ENCODE measurements at places on chromosomes 16 and 17.

GRCh38 chr17:68185820-68186219 lies 62.0 kb upstream of the AMZ2 start:
- DNase-seq = no peak

GRCh38 chr16:88118376-88118775 lies 167.1 kb downstream of the BANP start:
- DNase-seq = no peak

DNA sequence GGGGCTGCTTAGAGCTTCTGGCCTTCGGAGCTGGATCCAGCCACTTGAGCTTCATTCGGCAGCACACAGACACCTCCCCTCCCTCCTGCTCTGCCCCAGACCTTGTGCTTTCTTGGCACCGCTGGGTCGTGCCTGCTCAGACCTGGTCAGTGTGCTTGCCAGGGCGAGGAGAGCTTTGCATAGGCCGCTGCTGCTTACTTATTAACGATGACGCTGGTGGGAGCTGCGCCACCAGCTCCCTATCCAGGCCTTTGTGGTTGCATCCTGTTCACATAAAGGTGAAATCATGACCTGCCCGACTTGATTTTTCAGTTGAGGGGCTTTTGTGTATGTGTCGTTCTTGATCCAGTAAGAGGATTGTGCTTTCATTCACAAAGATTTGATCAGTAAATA lies 101.1 kb downstream of the MSI2 start:
- DNase-seq = peak; percentile 35

DNA sequence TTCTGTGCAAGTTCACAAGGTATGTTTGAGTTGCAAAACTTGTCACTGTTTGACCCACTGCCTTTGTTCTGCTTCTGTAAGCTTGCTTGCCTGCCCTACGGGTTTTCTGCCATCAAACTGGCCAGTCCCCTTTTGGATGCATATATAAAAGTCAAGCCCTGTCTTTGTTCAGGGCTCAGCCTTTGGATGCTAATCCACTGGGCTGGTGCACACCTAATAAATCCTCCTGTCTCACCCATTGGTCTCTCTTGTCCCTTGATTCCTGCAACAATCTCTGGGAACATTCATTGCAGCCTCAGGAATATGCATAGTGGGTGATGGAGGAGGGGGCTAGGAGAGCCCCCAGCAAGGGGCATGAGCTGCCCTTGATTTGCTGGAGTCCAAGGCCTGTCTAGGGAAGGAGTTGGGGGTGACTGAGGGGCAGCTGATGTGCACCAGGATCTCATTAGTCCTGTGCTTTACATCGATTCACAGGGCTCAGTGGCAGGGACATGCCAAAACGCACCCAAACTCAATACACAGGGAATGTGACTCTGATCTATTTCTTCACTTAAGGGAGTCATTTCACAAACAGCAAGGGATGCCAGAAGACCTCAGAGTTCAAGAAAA lies 225.4 kb upstream of the NLRP1 start:
- no peak for DNase-seq

DNA sequence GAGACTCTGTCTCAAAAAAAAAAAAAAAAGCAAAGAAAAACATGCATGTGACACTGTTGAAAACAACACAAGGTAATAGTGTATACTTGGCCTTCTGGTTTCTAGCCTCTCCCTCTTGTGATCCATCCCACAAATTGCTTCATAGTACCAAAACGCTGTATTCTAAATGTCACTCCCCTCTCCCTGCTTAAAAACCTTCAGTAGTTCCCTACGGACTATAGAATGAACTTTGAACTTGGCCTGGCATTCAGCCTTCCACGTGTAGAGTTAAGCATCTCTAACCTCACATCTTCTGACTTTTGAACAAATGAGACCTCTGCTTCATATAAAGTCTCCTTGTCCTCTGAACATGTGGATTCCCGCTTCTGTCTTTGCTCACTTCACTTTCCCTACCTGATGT lies 5.1 kb downstream of the ZNF821 start:
- no peak for DNase-seq

- no peak for DNase-seq
Observed at GRCh38 chr17:4675791-4676190, 28.1 kb downstream of the PELP1 start.

- no peak for DNase-seq
Observed at GRCh38 chr17:11996722-11997146, 541 bp downstream of the ZNF18 start.

GRCh38 chr17:47204722-47205418 lies 4.3 kb upstream of the MYL4 start:
- no peak for DNase-seq

- no peak for DNase-seq
Observed at GRCh38 chr17:76038050-76038449, 10.9 kb upstream of the EVPL start.

DNA sequence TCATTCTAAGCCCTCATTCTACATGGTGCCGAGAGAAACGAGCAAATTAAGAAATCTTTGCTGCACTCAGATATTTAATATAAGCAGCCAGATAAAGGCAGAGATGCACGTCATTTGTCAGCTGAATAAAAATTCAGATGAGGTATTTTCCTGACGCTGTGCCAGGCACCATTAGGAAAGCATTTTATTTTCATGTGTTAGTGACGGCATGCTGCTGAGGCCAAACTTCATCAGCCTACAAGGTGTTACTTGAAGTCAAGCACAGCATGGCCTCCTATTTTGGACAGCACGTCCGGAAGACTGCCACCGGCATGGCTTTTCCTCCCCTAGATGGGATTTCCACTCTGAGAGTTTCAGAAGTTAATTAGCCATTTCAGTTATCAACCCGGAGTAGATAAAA lies 70.3 kb downstream of the IRX3 start:
- DNase-seq = no peak

DNA sequence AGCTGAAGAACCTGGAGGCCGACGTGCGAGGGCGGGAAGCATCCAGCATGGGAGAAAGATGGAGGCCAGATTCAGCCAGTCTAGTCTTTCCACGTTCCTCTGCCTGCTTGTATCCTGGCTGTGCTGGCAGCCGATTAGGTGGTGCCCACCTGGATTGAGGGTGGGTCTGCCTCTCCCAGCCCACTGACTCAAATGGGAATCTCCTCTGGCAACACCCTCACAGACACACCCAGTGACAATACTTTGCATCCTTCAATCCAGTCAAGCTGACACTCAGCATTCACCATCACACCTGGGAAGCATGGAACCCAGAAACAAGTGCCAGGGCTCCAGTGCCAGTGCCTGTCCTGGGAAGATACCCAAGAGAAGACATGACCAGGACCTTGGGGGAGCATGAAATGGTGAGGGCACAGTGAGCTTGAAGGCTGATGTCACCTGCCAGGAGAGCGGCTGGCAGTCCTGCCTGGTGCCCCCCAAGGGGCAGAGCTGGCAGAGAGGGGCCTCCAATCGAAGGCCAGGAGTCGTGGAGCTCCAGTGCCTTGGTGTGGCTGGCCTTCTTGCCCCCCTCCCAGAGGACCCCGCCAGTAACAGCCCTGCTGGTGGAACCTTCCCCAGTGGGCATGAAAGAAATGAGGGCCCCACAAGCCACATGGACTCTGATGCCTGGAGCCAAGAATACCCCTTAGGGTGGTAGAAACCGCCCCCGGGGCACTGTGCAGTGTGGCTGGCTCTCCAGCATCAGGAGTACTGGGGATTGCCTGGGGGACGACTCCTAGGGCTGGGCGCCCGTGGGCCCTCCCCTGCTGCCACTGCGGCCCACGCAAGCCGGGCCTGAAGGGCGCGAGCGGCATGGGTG lies 643 bp upstream of the NPB start:
- DNase-seq = no peak
